ENCODE measurements at places on chromosomes 5 and 9.

- DNase-seq = no peak
These were observed 457.4 kb upstream of the CDH18 start for GRCh38 chr5:20445326-20445860.

DNA sequence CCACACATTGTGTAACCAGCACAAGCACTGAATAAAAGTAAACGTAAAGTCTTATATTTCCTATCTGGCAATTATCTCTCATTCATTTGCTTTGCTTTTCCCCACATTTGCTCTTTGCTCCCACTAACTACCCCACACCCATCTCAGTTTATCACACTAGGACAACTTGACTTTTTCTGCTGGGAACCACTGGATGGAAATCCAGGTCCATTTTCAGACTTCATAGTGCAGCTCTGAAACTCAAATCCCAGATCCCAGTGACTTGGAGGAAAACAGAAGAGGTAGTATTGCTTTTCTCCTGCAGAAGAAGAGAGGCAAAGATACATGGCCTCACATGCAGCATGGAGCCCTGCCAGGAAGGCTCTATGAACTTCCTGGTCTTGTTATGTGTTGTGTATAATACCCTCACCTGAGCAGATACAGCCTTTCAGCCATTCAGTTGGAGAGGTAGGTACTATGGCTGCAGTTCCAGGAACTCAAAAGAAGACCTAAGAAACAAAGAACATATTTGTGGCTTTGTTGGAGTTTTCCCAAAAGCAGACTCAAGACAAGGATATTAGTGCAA, 90.0 kb upstream of the NIPBL start:
- DNase-seq = no peak

GRCh38 chr9:126205265-126205664, 121.4 kb upstream of the MVB12B start:
- no peak for DNase-seq

- DNase-seq = no peak
These were observed 80.9 kb upstream of the SPATA31D4 start for GRCh38 chr9:81847181-81847915.

DNA sequence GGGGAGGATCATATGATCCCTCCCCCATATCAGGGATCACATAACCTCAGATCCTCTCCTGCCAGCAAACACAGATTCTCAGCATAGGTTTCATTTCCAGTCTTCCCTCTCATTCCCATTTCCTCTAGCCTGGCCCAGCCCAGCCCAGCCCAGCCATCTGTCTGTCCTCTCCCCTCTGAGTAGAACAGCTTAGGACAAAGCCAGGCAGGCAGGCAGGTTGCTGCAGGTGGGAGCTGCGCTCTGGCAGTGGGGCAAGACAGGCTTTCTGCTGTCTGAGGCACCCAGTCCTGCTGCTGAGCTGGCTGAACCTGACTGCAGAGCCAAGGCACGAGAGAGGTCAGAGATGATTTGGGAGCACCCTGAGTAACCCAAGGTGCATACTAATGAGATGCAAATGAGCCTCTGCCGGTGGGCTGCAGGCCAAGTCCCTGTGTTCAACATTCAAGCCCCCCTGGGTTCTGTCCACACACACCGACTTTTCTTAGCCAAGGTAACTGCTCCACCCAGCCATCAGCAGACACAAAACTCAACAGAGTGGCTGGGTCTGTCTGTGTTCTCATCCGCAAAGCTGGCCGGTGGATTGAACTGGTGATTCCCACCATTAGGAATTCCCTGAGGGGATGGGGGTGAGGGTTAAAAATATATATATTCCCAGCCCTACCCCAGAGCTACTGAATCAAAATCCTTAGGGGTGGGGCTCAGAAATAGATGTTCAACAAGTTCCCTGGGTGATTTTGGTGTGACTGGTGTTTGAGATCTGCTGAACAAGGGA, 9.1 kb downstream of the FAT2 start:
- no peak for DNase-seq

DNA sequence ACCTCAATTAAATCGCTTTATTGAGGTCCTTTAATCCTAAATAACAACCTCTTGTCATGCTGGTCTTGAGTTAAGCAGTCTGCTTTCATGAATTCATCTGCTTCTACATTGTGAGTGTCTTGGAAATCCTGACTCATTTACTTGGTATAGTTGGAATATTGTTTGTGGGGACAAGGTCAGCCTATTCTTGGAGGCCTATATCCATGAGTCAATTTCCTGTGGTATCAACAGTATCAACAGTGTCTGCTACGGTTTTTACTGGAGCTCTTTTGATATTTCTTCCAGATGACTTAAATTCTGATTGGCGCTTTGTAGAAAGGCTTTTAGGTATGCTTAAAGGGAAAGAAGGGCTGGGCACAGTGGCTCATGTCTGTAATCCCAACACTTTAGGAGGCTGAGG, 71.2 kb upstream of the PARP8 start:
- peak; percentile 65 for DNase-seq

- DNase-seq = no peak
These were observed 43.6 kb upstream of the CACNA1B start for GRCh38 chr9:137833721-137834613.

GRCh38 chr5:95382801-95383200, 8.4 kb upstream of the FAM81B start:
- no peak for DNase-seq

DNA sequence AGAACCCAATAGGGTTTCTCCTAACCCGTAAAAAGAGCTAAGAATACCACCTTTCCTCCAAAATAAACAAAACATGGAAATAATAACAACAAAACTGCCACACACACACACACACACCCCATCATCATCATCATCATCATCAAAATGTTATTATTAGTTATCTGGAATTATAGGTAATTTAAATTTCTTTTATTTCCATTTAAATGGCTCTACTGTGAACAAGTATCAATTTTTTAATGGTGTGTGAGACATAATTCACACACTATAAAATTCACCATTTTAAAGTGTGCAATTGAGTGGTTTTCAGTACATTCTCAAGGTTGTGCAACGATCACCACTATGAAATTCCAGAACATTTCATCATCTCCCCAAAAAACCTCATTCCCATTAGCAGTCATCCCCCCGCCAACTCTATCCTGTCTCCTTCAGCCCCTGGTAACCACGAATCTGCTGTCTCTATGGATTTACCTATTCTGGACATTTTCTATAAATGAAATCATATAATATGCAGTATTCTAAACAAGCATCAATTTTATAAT, 172.7 kb downstream of the ROR2 start:
- DNase-seq = no peak

DNA sequence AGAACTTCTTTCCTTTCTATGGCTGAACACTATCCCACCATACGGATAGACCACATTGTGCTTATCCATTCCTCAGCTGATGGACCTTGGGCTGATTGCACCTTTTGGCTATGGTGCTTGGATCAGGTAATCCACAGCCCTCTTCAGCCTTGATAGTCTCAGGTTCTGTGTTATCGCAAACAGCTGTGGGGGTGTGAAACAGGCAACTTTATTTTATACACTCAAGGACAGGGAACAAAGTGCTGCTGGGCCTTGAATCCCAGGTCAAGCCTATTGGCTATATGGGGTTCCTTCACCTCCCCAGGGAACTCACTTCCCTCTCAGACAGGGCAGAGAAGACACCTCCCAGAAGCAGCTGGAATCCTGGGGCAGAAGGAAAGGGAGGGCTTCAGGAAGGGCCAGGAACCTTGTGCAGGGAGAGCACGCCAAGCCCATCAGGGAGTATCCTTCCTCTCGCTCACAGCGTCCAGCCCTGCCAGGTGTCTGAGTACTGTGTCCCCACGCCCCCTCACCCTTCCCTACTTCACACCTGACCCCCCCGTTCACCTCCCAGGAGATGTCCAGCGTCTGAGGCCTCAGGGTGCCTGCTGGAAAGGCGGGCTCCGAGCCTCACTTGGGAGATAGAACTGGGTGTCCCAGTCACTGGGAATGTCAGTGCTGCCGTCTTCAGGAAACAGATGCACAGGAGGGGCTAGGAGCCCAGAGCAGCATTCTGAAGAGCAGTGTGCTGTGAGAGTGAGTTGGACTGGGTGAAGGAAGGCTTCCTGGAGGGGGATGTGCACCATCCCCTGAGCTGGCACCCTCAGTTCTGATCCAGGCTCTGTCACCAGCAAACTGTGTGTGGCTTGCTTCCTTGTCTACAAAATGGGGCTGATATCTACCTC, 32.8 kb downstream of the AFAP1L1 start:
- no peak for DNase-seq

DNA sequence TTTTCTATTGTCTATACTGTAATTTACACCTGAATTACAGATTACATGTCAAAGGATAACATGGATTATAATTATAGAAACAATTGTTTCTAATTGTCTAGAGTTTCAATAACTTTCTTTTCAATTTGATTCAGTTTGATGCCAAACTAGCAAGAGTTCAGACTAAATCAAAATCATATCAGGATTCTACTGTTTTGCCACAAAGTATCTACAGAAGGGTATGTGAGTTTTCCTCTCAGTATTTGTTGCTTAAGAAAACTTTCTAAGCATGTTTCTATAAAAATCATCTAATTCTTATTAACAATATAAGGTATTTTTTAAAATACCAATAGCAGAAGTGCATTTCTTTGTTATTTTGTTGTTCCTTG, 12.5 kb downstream of the SELENOP start:
- no peak for DNase-seq

- no peak for DNase-seq
These were observed 11.0 kb downstream of the CEP120 start for GRCh38 chr5:123412206-123412605.

- DNase-seq = no peak
These were observed 139.6 kb downstream of the MTX3 start for GRCh38 chr5:79851391-79851863.

GRCh38 chr9:13278023-13278367, 1.5 kb downstream of the MPDZ start:
- DNase-seq = no peak

- DNase-seq = no peak
These were observed 233.3 kb upstream of the GRAMD2B start for GRCh38 chr5:126189862-126190261.

GRCh38 chr9:115445655-115446054, 327.7 kb upstream of the TNC start:
- no peak for DNase-seq
